ENCODE measurements at places on chromosomes 13 and 19. TPM values are rescaled to one million over a fixed set of nuclear protein-coding genes. Genes with fewer than 3 reads are reported as not detected.

- DNase-seq: no peak
Observed at GRCh38 chr19:17496337-17496997, 15.0 kb upstream of the PGLS start.

DNA sequence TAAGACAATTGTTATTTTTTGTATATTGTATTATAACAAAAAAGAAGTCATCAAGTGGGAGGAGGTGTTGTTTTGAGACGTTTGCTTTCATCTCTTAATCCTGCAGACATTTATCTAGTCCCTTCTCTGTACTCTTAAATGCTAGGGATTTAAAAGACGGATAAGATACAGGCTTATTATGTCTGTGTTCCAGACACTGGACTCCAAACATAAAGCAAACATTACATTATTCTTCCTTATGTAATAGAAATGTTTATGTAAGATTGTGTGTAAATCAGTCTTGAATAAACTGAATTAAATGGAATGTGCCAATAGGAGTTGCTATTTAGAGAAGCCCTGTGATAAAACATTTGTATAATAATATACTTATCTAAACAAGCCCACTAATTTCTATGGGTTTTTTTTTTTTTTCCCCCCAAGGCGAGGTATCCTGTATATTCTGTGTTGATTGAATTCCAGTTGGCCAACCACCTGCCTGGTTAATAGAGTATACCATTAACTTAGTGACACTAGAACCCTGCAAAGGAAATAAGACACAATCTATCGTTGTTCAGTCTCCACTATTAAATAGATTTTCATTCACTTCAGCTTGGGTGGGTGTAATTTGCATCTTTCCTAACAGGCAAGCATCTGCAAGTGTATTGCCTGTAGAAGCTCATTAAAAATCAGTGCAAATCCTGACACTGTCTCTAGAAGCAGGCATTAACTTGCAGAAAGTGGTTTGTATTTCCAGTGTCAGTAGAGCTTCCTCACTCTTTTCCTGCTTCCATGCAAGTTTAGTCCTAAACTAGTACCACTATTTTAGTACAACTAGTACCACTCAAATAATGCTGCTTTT lies 69.0 kb downstream of the LRCH1 start:
- DNase-seq: no peak

The ZNF541 gene
- not detected for total RNA-seq

GRCh38 chr13:30172593-30173302 lies 134.6 kb downstream of the KATNAL1 start:
- no peak for DNase-seq

The DLEU7 gene
- not detected for total RNA-seq

The AP2A1 gene
- 146 TPM for total RNA-seq

DNA sequence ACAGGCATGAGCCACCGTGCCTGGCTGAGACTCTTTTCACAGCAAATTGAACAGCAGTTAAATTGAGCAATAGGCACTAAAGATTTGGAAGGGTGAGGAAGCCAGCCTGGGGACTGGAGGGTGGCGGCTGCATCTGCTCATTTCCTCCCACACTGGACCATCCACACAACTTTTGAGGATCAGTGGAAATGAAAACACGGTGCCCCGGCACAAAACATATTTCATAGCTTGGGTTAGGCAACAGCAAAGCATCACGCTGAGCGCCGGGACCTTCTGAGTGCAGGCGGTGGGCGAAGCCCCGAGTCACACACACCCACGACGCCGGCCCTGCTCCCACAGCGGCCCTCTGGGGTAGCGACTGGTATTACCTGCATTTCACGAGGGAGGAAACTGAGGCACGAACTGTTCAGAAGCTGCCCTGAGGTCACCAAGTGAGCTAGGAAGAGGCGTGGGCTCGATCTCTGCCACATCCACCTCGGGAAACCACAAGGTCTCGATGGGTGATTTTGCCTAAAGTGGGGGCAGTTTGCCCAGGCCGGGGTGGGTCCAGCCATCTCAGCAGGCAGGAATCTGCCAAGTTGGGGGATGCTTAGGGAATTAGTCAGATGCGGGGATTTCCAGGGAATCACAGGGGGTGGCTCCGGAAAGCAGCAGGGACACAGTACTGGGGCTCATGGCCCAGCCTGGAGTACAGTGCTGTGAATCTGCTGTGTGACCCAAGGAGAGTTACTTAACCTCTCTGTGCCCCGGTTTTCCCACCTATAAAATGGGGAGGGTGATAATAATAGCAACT lies 3.5 kb upstream of the SBNO2 start:
- DNase-seq: no peak
